Fibroblast of skin of right biceps (primary cell): ENCODE measurements at places on chromosomes 3 and 15.

DNA sequence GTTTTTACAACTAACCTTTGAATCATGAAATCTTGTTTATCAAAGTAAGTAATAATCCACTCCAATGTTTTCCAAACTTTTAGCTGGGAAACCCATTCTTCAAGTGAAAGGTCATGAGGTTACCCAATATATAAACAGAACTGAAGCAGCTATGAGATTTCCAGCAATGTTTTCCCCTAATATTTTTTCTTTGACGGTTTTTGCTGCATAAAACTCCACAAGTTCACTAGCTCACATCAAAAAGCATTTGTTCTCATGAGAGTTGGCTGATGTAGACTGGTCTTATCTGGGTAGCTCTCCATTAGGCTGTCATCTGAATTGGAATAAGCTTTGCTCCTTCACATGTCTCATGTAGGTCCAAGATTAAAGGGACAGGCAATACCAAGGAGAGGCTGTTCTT, 241.2 kb upstream of the LRRC3B start:
- DNase-seq, result no peak

GRCh38 chr15:88894819-88895767, at the start of gene HAPLN3:
Gene HAPLN3 (minus strand): TSS chr15:88895544. CDS start chr15:88887298, 8,246 bp downstream.
- peak; percentile 49 for DNase-seq

- DNase-seq, result no peak
Observed at GRCh38 chr3:74167926-74168325, 446.5 kb downstream of the CNTN3 start.

DNA sequence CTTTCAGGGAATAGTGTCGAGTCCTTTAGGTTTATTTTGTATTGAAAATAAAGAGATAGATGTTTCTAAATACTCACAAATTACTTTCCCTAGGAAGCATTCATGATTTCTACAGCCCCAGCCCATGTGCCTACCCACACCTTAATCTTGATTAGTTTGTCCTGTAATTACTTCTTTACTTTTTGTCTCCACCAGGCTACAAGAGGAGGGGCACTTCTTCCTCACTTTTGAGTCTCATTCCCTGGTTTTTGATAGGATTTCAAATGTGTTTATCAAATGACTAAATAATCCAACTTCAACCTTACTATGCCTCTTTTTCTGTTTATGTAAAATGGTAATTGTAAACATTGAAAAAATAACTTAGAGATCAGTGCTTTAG, 1.8 kb downstream of the PXK start:
- DNase-seq, result no peak

DNA sequence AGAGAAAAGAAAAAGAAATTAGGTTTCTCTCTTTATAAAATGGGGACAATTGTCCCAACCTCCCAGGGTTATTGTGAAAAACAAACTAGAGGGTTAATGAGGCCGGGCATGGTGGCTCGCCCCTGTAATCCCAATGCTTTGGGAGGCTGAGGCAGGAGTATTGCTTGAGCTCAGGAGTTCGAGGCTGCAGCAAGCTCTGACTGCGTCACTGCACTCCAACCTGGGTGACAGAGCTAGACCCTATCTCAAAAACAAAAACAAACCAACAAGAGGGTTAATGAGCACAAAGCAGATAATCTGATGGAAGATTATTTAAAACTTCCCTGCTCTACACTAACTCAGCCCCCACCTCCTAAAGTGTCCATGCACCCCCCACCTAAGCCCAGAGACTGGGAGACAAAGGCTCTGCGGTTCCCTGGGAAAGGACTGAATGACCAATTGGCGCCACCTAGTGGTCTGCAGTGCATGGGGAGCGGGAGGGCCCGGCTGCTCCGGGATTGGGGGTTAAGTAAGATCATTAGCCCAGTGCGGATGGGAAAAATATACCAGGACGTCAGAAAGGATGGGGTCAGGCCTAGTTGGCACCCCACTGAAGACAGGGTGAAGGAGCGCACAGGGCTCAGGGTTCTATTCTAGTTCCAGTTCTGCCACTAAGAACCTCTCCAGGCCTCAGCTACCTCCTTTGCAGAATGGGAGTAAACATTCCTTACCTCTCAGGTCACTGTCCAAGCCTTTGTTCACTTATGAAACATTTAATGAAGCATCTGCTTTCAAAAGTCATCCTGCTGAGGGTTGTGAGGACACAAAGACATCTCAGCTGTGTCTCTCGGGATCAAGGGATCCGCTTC, 15.6 kb downstream of the PIF1 start:
- DNase-seq, result peak; percentile 68

GRCh38 chr15:38652998-38653397, 88.4 kb upstream of the RASGRP1 start:
- no peak for DNase-seq

GRCh38 chr3:193134856-193135255, 106.2 kb upstream of the PLAAT1 start:
- peak; percentile 95 for DNase-seq

DNA sequence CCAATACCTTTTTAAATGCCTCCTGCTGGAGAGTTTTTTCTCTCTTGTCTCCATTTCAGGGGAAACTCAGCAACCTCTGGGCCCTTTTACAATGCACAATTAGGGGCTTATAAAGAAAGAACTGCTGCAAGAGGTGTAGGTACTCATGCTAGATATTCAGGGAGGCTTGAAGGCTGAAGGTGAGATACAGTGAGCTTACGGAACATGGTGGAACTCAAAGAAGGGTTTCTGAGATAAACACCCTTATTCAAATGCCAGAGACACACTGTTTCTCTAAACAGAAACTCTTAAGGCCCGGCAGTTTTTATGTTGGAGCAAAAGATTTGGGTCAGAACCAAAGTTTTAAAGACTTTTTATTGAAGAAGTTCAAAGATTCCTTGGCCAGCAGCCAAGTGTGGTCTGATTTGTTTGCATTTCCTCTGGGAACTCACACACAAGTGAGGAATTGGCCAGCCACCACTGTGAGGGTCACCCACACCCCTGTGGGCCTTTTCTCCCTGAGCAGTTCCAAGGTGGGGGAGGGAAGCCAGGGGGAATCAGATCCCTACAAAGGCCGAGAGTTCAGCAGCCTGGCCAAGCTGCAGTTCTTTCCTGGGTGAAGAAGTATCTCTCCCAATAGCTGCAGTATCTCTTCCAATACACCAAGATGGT, 47.8 kb downstream of the TNFAIP8L3 start:
- DNase-seq, result peak; percentile 26

- DNase-seq, result peak; percentile 70
Observed at GRCh38 chr15:40102897-40103858, 5.5 kb downstream of the BMF start.

DNA sequence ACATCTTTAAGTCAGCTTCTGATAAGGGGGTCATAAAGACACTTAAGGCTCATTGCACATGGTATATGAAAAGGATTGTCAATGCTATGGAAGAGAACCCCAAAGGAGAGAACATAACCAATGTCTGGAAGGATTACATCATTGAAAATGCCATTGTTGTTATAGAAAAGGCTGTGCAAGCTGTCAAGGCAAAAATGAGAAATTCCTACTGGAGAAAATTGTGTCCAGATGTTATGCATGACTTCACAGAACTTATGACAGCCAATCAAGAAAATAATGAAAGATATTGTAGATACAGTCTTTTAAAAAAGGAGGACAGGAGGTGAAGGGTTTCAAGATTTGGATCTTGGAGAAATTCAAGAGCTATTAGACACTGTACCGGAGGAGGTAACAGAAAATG, 96.3 kb upstream of the MBNL1 start:
- peak; percentile 62 for DNase-seq

- DNase-seq, result no peak
Observed at GRCh38 chr3:14481646-14482036, 58.5 kb downstream of the GRIP2 start.

DNA sequence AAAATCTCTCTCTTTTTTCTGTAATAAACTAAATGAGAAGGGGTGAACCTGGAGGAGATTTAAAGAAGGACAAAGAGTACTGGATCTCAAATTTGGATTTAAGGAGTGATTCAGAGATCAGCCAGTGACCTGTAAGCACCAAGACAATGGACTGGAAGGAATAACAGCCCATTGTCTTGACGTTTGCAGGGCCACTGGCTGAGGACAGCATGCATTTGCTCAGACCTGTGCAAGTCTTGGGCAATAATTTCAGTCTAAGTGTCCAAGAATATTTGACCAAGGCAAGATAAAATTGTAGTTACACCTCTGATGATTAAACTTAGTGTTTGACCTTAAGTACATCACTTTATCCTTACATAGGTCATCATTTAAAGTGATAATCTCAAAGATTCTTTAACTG, 55.8 kb upstream of the OSTN start:
- no peak for DNase-seq

DNA sequence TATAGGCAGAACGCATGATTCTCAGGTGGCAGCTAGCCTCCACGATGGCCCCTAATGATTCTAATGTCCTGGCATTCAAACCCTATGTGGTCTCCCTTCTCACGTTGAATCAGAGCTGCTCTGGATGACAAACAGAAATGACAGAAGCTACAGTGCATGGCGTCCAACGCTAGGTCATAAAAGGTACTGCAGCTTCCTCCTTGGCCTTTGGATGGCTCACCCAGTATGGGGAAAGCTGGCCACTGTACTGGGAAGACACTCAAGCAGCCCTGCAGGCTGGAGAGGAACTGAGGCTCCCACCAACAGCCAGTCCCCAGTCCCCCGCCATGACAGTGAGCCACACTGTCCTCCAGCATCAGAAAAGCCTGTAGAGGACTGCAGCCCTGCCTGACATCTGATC, 286.3 kb downstream of the FAM43A start:
- no peak for DNase-seq

DNA sequence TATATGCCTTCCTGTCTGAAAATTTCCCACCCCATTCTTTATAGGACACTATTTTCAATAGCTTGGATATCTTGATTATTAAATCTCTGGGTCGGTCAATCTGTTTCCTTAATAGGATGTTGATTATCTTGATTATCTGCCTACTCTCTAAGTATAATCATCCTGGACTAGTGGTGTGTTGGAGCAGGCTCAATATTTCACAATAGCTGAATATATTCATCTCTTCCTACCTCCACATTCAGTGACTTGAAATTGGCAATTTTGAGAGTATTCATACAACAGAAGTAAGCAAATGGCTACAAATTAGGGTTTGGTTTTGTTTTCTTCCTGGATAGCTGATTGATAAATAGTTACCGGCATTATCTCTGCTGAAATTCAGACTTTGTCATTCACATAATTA, 1162.6 kb downstream of the ROBO1 start:
- DNase-seq, result no peak

DNA sequence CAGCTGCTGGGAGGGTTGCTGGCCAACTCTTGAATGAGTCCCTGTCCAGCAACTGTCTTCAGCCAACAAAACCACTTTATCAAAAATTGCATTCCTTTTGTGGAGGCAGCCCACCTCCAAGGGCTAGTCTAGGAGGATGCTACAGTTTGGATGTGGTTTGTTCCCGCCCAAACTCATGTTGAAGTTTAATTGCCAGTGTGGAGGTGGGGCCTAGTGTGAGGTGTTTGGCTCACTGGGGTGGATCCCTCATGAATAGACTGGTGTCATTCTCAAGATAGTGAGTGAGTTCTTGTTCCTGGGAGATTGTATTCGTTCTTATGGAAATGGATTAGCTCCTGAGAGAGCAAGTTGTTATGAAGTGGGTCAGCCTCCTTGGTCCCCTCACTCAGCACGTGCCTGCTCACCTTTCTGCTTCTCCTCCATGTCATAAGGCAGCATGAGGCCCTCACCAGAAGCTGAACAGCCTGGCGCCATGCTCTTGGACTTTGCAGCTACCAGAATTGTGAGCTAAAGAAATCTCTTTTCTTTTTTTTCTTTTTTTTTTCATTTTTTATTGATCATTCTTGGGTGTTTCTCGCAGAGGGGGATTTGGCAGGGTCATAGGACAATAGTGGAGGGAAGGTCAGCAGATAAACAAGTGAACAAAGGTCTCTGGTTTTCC, 4.2 kb upstream of the RFC4 start:
- DNase-seq, result no peak
